Stimulated activated CD4-positive, alpha-beta T cell treated with anti-CD3 and anti-CD28 coated beads, Interleukin-4, amount 100 ng/mL, for 1 hour (primary cell): ENCODE measurements at places on chromosomes 13 and 19.

DNA sequence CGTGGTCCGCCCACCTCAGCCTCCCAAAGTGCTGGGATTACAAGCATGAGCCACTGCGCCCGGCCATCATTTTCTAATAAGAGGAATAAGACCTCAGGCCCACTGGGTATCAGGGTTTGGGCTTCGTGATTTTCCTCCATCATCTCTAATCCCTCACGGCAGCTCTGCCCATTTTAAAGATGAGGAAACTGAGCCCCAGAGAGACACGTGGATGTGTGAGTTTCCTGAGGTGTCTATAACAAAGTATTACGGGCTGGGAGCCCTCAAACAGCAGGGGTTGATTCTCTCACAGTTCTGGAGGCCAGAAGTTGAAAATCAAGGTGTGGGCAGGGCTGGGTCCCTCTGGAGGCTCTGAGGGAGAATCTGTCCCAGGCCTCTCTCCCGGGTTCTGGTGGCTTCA, 33.7 kb downstream of the MYO9B start:
- DNase-seq, result no peak

DNA sequence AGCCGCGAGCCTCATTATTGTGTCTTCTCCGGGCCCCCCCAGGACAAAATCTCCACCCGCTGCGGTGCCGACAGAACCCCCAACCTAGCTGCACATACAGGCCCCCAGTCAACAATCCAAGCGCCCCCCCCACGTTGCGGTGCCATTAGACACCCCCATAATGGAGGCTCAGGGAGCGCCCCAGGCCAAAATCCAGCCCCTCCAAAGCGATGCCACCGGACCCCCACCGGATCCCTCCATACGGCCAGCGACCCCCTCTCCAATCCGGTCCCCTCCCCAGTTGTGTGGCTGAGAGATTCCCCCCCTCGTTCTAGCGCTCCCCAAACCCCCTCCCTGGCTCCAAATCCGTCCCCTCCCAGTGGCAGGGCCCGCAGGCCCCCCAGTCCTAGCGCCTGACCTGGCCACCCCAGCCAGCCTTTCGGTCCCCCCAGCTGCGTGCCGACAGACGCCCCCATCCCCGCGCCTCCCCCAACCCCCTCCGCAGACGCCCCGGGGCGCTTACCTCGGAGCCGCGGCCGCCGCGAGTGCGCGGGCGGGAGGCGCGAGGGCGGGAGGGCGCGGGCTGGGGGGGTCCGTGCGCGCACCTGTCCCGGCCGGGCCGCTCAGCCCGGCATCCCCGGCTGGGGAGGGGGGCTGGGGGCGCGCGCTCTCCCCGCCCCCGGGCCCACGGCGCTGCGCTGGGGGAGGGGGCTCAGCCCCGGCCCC, 21.6 kb upstream of the SEMA6B start:
- no peak for DNase-seq

DNA sequence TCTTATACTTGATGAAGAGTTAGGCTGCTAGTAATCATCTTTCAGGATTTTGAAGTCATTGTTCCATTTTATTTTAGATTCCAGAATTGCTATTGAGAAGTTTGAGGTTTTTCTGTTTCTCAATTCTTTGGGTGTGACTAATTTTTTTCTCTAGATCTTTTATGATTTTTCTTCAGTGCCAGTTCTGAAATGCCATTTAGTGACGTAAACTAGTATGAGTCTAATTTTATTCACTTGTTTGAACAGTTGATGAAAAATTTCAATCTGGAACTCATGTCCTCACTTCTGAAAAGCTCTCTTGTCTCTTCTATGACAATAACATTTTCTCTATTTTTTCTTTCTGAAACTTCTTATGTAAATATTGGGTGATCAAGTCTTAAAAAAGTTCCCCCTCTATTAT, 188.5 kb upstream of the HTR2A start:
- no peak for DNase-seq

DNA sequence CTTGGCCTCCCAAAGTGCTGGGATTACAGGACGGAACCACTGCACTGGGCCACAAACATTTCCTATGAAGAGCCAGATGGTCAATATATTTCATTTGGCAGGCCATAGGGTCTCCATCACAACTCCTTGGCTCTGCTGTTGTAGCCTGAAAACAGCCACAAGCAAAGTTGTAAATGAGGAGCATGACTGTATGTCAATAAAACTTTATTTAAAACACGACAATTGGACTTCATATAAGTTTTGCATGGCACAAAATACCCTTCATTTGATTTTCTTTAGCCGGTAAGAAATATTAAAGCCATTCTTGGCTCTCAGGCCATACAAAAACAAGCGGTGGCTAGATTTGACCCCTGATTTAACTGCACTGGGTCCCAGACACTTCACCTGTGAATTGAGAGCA, 3.1 kb upstream of the FPR1 start:
- DNase-seq, result no peak

- DNase-seq, result no peak
Observed at GRCh38 chr13:60689076-60689475, 292.1 kb downstream of the TDRD3 start.
